Right renal pelvis (tissue), 4 donors: ENCODE measurements at places on chromosomes 5 and 9. TPM values are rescaled to one million over a fixed set of nuclear protein-coding genes. Genes with fewer than 3 reads are reported as not detected.

SSNA1 gene
- 70.4 TPM for polyA plus RNA-seq

ESM1 gene
- 13.8 TPM for polyA plus RNA-seq

SPATA31C1 gene
- polyA plus RNA-seq, result 0.58 TPM

ZNF879 gene
- polyA plus RNA-seq, result 9.8 TPM

IFNA6 gene
- not detected for polyA plus RNA-seq

SWI5 gene
- polyA plus RNA-seq, result 26.8 TPM

AFAP1L1 gene
- polyA plus RNA-seq, result 19.1 TPM

PCDHB4 gene
- polyA plus RNA-seq, result 1.5 TPM

ACSL6 gene
- 1.8 TPM for polyA plus RNA-seq

BICD2 gene
- 29.1 TPM for polyA plus RNA-seq

GARIN3 gene
- polyA plus RNA-seq, result not detected

OLFML2A gene
- polyA plus RNA-seq, result 27.7 TPM

SOHLH1 gene
- polyA plus RNA-seq, result not detected

CDH9 gene
- 6.9 TPM for polyA plus RNA-seq

GABRA6 gene
- not detected for polyA plus RNA-seq

TOR2A gene
- polyA plus RNA-seq, result 16.3 TPM

PAPPA gene
- 4.4 TPM for polyA plus RNA-seq

C5orf52 gene
- not detected for polyA plus RNA-seq

ROR2 gene
- 14.6 TPM for polyA plus RNA-seq

RNF180 gene
- 9.2 TPM for polyA plus RNA-seq

CCNI2 gene
- polyA plus RNA-seq, result 3.6 TPM
